Glutamatergic neuron (in vitro differentiated cells): ENCODE measurements at places on chromosomes 1 and 21. TPM values are rescaled to one million over a fixed set of nuclear protein-coding genes. Genes with fewer than 3 reads are reported as not detected.

Gene HCRTR1
- total RNA-seq = not detected

- DNase-seq = no peak
These were observed 39.1 kb upstream of the KLF17 start for GRCh38 chr1:44079566-44079965.

Gene SHISAL2A
- total RNA-seq = not detected

GRCh38 chr1:17158961-17159360 is 39.7 kb upstream of the PADI2 start:
- DNase-seq = no peak

DNA sequence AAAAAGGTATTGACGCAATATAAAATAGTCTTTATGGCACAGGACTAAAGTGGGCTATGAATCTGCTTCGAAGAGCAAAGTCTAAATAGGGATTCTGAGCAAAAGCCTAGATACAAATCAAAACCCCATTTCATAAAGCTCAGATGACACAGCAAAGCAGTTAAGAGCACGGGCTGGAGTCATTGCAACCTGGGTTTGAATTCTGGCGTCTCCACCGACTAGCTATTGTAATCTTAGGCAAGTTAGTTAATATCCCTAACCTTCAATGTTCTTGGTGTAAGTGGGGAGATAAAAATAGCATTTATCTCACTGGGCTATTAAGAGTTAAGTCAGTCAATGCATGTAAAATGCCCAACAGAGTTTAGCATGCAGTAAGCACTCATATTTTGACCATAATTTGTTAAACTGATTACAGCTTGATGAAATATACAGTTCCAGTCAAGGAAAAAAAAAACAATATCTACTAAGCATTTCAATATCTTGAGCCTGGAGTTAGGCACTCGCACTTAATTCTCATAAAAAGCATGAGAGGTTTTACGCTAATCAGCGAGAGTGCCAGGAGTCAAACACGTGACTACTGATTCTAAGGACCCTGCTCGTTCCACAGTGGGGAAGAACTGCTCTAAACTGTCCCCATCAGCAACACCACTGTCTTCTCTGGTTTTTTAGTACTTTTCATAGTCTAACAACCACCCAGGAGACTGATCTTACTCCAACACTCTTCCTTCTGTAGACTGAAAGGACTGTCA is 75.5 kb downstream of the JAK1 start:
- no peak for DNase-seq

DNA sequence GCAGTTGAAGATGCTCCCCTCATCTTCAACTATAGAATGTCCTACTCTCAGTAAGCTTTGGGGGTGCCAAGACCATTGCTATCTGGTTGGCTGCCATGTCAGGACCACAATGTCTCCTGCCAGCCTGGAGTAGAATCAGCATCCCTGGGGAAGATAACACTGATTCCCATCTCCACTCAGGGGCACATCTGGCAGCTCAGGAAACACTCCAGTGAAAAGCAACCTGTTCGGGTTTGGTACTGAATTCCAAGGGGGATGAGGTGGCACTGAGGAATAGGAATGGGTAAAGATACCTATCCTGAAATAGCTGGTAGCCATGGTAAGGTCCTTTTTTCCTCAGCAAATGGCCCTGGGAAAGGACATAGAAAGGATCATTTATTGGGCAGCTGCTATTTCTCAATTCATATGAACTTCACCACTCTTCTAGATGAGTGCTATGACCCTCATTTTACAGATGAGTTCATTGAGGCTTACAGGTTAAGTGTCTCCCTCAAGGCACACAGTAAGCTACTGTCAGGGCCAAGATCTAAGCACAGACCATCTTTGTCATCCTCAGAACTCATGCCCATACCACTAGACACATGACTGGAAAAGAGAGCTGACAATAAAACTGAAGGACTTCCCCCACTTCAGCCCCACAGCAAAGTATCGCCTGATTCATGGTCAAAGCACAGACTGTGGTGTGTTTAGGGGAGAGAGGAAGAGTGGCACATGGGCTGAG is 31.4 kb downstream of the AK2 start:
- no peak for DNase-seq

Gene LRRC71
- not detected for total RNA-seq

- no peak for DNase-seq
These were observed 16.1 kb upstream of the KCNA3 start for GRCh38 chr1:110690709-110691365.

DNA sequence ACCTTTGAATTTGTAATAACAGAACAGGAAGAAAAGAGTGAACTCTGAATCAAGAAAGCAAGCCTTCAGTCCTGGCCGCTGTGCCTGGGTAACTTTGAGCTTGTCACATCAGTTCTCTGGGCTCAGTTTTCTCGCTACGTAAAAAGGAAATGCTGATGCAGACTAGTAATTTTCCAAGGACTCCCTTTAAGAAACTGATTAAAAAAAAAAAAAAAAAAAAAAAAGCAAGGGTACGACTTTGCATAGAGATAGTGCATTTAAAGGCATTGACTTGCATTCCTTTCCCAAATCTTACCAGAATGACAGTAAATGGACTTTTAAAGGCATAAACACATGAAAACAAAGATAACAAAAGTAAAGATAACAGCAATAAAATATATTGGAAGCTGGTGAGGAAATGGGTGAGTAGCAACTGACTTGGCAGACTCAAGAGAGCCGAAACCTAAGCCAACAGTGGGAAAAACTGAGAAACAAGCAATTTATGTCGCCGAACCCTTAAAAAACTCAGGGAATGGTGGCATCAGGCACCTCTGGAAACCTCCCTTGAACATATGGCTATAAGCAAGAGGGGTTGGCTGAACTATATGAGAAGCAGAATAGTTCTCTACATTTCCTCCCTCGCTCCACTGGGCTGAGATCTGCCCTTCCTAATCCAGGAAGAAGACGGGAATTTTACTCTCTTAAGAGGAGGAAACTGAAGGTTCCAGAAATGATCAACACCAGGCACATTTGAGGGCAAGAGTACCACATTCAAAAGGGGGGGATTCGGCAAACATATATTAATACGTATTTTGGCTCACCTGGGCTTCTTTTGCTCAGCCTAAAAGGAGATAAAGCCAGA is 189.2 kb downstream of the CDC7 start:
- DNase-seq = no peak

- DNase-seq = no peak
These were observed 91.7 kb upstream of the WNT4 start for GRCh38 chr1:22234476-22235030.

DNA sequence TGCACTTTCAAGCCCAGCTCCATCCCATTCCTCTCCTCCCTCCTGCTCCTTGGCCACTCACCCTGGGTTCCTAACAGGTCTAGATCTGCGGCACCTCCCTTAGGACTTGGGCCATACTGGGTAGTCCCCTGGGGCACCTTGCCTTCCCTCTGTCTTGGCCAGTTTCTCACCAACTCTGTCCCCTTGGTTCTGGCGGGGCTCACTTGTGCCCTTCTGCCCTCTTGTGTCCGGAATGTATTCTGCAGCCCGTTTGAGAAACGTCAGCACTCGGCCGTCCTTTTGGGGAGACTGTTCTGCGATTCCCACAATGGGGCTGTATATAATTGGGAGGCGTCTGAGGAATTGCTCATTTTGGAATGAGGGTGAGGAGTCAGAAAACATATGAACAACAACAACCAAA is 162.4 kb downstream of the ZSCAN20 start:
- peak; percentile 43 for DNase-seq

- no peak for DNase-seq
These were observed 122.3 kb upstream of the IRF2BP2 start for GRCh38 chr1:234732260-234732659.

GRCh38 chr1:41872074-41872473 is 46.6 kb downstream of the HIVEP3 start:
- DNase-seq = no peak

Gene ZBTB18
- 213 TPM for total RNA-seq

DNA sequence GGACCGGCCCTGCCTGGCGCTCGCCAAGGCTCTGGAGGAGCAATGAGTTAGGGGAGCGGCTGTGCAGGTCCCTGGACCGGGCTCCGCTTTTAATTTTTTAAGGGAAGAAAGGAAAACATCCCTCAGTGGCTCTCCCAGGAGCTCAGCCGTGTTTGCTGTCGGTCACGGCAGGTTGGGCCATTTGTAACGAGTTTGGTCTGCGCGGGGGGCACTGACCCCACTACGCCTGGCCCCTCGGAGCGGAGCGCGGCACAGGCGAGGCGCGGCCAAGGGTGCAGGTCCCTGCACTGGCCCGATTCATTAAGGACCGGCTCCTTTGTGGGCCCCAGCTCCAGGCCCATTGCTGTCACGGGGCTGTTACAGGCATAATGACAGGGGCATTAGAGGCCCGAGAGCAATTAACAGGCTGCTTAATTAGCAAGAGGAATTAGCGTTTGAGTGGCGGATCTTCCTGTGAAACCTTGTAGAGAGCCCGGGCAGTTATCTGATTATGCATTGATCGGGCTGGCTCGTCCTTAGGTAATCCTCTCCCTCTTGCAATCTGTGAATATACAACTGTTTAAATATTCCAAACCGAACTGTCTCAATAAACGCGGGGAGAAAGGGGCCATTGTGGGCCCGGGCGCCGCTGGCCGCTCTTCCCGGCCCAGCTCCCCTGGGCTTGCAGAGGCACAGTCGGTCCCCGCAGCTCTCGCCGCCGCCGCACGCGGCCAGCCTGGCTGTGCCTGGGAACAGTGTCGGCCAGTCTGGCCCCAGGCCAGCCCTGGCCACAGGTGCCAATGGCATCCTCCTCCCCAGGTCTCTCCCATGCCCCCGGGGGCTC is 56.8 kb downstream of the PRDM16 start:
- DNase-seq = no peak

Gene OR14A16
- total RNA-seq = not detected
